ENCODE measurements at places on chromosomes 16 and 17.
A peak's percentile ranks its signal among the peaks of the same experiment; 100 is the strongest.

- no peak for DNase-seq
Measured at GRCh38 chr17:5919089-5919488, 151.1 kb upstream of the WSCD1 start.

DNA sequence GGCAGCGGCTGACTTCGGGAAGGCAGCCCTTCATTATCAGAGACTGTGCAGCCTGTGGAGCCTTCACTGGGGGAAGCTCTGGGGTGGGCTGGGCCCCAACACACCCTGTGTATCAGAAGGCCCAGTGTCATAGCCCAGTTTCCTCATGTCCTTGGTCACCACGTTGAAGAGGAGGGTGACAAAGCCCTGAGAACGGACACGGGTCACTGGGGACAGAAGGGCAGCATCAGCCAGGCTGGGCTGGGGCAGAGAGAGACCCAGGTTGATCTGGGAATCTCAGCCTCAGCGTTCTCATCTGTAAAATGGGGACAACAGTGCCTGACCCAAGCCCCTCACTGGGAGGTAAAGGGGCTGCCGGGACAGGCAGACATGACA, 19.3 kb downstream of the B9D1 start:
- no peak for DNase-seq

DNA sequence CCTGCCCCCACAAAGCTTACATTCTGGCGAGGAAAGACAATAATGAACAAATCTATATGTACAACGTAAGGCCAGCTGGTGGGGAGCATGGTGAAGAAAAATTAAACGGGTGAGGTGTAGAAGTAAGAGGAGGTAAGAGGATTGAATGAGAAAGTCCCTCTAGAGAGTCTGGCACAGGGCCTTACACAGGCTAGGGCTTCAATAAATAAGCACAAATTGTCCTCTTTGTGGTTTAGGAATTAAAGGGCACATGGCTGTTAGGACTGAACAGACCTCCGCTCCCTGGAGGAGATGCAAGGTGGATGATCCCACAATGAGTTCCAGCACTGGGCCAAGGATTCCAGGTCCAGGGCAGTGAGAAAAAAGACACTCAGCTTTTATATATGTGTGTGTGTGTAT, 43.1 kb upstream of the HAPSTR1 start:
- DNase-seq: no peak

- DNase-seq: no peak
Measured at GRCh38 chr17:64103391-64104364, 26.3 kb downstream of the ERN1 start.

- no peak for DNase-seq
Measured at GRCh38 chr16:50279504-50279865, 13.1 kb downstream of the ADCY7 start.

- DNase-seq: no peak
Measured at GRCh38 chr17:66636111-66636510, 198.8 kb upstream of the CACNG5 start.

DNA sequence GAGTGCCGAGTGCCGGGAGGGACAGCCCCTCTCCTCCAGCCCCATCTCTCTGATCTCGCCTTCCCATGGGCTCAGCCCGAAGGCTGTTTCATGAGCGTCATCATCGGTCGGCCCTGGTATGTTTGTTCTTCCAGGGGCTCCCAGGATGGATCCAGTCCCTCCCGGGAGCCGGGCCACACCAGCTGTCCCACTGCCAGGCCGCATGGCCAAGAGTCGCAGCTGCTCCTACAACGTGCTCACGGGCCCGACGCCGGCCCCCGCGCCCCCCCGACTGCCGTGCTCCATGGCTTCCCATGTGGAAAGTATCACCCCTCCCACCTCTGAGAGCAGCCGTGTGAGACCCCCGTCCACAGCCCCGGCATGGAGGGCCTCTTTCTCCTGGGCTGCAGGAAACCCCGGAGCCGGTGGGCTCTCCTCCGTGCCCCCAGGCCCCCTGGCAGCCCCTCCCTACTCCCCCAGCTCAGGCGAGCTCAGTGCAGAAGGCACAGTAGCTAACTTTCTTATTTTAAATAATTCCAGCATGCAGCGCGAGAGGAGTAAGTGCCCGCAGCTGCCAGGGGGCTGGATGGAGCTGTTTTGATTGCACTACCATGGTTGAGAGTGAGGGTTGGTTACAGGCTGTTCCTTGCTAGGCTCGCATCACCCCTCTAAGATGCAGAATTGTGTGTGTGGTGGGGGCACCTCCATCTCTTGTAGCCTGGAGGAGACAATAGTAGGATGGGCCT, 26.6 kb upstream of the GSE1 start:
- no peak for DNase-seq

DNA sequence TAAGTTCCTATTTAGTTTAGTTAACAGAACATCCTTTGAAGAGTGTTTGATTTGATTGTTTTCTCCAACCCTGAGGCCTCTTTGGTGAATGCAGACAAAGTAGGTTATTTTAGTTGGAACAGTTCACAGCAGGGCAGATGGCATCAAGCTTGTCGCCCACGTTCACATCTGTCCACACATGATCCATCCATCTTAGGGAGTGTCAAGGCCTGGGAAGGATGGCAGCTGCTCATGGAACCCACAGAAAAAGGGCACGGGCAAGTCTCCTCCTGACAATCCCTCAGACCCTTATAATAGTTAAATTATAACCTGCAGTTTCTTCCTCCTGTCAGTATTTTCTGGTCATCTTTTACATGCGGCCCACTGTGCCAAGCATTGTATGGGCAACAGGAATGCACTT, 60.2 kb downstream of the KNOP1 start:
- DNase-seq: no peak

- no peak for DNase-seq
Measured at GRCh38 chr17:32954477-32954876, 26.5 kb downstream of the TMEM98 start.

GRCh38 chr17:30519707-30520106, 42.5 kb downstream of the GOSR1 start:
- DNase-seq: no peak

DNA sequence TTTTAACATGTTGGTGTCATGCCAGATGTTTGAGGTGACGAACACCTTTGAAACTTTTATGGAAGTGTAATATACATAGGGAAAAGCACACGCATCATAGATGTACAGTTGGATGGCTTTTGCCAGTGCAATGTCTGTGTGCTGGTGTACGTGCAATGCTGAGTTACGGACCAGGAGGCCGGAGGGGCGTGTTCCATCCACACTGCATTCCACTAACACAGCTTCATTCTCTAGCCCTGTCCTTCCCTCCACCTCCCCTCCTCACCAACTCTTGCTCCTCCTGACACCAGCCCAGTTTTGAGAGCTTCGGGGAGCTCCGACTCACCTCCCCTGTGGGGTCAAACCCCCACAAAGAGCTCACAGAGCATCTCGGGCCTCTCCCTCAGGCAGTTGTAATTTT, 358.8 kb downstream of the C16orf95 start:
- no peak for DNase-seq

GRCh38 chr16:18984435-18985005, 786 bp downstream of the TMC7 start:
- no peak for DNase-seq

- no peak for DNase-seq
Measured at GRCh38 chr16:74480150-74481029, 59.1 kb upstream of the CLEC18B start.

GRCh38 chr16:85642762-85643358, 29.7 kb downstream of the GSE1 start:
- no peak for DNase-seq

GRCh38 chr17:33039874-33040273, 48.2 kb downstream of the SPACA3 start:
- no peak for DNase-seq

DNA sequence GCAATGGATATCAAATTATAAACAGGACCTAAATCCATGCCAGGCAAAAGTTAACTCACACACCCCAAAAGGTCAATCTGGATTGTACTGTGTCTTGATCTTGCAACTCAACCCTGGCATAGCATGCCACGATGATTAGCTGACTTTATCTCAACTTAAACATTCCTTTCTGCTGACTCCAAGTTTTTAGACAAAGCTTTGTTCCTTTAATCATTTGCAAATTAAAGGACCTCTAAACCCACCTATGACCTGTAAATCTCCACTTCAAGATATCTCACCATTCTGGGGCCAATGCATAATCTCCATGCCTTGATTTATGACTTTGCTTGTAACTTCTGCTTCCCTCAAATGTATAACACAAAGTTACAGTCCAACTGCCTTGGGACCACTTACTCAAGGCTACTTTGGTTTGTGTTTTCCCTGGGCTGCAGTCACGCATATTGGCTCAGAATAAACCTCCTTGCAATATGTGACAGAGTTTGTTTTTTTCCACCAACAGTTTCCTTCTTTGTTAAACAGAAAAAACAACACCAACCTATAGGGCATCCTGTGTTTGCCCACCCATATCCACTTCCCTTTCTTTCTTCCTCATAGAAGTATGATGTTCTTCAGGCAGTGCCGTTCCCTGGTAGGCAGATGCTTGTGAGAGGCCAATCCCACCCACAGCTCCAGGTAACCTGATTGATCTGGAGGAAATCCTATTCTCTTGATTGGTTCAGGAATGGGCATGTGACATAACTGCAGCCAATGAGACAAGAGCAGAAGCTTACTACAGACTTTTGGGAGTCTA, 390.6 kb upstream of the ERCC4 start:
- DNase-seq: no peak

DNA sequence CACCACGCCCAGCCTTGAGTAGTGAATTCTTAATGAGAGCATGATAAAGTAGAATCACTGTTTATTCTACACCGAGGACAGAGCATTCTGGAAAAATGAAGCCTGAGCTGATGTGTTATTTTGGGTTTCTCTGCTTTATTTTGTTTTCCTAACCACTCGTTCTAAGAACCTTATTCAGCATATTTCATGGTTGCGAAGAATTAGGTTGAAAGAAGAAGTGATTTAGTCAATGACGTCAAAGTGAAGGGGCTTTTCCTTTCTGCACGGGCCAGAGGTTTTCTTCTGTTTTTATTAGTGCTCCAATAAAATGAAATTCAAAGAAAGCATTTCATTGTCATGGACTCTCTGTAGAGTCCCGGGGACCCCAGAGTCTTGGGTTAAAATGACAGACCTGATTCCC, 178.5 kb downstream of the MAF start:
- no peak for DNase-seq

- DNase-seq: no peak
Measured at GRCh38 chr17:40024901-40025300, 9.7 kb downstream of the CSF3 start.

DNA sequence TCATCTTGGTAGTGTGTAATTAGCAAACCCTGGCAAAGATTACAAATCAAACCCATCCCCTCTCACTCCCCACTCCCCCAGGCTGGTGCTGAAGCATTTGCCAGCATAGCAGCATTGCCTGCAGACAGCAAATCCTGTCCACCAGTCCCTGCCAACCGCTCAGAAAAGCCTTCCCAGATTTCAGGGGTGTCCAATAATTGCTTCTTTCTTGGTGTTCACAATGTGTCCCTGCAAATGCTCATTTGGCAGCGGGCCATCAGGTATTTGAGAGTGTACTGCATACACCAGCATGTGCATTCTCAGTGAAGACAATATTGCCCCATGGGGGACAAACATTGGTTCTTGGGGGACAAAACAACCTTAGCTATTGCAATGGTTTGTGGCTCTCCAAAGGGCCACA, 28.2 kb downstream of the ORC6 start:
- DNase-seq: no peak

DNA sequence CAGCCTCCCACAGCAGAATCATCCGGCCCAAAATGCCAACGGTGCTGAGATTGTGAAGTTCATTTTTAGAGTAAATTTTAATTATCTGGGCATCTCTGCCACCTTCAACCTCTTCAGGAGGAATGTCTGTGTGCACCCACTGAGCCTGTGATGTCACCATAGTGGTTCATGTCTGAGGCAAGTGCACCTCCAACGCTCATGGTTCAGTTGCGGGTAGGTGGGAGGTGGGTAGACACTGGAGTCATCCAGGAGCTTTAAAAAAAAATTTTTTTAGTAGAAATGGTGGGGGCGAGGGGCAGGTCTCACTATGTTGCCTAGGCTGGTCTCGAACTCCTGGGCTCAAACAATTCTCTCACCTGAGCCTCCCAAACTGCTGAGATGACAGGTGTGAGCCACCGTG, 1.9 kb downstream of the FLYWCH1 start:
- no peak for DNase-seq

GRCh38 chr17:59470624-59471297, 94.6 kb upstream of the DHX40 start:
- no peak for DNase-seq

DNA sequence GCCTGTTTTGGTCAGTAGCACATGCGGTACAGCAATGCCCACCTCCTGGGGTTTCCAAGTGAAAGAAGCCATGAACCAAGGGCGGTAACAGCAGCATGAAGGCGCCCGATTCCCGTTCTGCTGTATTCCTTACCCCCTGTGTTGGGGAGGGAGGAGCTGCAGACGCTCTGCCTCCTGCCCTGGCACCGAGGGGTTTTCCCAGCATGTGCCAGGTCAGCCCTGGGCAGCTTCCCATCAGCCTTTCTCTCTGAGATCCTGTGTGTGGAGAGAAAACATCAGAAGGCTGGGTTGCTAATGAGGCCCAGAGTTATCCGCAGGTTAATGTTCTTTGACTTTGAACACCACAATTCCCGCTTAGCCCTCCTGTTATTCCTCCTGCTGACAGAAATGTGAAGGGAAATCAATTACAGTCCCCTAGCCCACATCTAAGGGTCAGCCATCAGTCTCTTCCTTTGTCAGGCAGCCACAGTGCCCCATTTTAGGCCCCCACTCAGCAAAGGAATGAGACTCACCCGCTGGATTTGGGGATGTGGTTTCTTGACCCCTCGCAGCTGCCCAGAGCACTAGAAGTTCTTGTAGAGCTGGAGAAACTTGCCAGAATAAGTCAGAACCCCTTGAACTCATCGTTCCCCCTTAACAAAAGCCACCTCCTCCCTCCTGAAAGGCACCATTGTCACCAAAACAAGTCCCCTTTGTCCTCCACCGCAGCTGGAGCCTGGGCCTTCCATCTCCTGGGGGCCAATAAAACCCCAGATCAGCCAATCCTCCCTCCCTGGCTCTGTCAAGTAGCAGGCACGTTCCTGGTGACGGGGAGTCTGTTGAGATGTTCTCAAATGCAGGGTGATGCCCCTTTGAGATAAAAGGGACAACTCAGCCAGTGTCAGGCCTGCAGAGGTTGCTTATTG, 168.5 kb downstream of the KATNIP start:
- DNase-seq: no peak

GRCh38 chr17:62935523-62935922, 30.5 kb upstream of the TANC2 start:
- no peak for DNase-seq

GRCh38 chr16:75576384-75576811, 10.2 kb downstream of the GABARAPL2 start:
- DNase-seq: no peak

- DNase-seq: peak; percentile 54
Measured at GRCh38 chr17:6421700-6422604, 13.0 kb downstream of the AIPL1 start.

All from activated T-helper 1 cell treated with anti-CD3 and anti-CD28 coated beads, Interleukin-2, amount 50 U/mL, for 16 hours (primary cell).